ENCODE measurements at places on chromosomes 4 and X. TPM values are rescaled to one million over a fixed set of nuclear protein-coding genes. Genes with fewer than 3 reads are reported as not detected.

OPRPN gene
- total RNA-seq = not detected

SPIN2A gene
- total RNA-seq = not detected

GAGE12E gene
- not detected for total RNA-seq

BEX1 gene
- 73.0 TPM for total RNA-seq

SLC9B1 gene
- not detected for total RNA-seq

C1QTNF7 gene
- total RNA-seq = not detected

BTK gene
- not detected for total RNA-seq

GAB3 gene
- total RNA-seq = 0.25 TPM

TMPRSS11B gene
- total RNA-seq = not detected

ABCE1 gene
- total RNA-seq = 130 TPM

ELOVL6 gene
- 8.0 TPM for total RNA-seq

LONRF3 gene
- total RNA-seq = 0.54 TPM

TMPRSS11F gene
- not detected for total RNA-seq

PRKG2 gene
- total RNA-seq = 4.6 TPM

NHSL2 gene
- total RNA-seq = 3.2 TPM

TMEM255A gene
- not detected for total RNA-seq

ARHGAP24 gene
- total RNA-seq = 26.3 TPM

HGFAC gene
- not detected for total RNA-seq

ATP5ME gene
- 15.6 TPM for total RNA-seq

NR3C2 gene
- total RNA-seq = not detected

ODAM gene
- total RNA-seq = not detected

PABPC4L gene
- total RNA-seq = under 0.01 TPM

HERC5 gene
- total RNA-seq = 0.32 TPM

ALPK1 gene
- 7.9 TPM for total RNA-seq

PNMA5 gene
- total RNA-seq = not detected

HHIP gene
- total RNA-seq = under 0.01 TPM

CORIN gene
- total RNA-seq = 0.63 TPM

SUPT20HL1 gene
- total RNA-seq = not detected

BMP3 gene
- 0.11 TPM for total RNA-seq

UGT8 gene
- not detected for total RNA-seq
